ENCODE measurements at places on chromosomes 1 and 21.
A peak's percentile ranks its signal among the peaks of the same experiment; 100 is the strongest.

GRCh38 chr1:199029401-199029800, 390.6 kb downstream of the PTPRC start:
- DNase-seq, result no peak

DNA sequence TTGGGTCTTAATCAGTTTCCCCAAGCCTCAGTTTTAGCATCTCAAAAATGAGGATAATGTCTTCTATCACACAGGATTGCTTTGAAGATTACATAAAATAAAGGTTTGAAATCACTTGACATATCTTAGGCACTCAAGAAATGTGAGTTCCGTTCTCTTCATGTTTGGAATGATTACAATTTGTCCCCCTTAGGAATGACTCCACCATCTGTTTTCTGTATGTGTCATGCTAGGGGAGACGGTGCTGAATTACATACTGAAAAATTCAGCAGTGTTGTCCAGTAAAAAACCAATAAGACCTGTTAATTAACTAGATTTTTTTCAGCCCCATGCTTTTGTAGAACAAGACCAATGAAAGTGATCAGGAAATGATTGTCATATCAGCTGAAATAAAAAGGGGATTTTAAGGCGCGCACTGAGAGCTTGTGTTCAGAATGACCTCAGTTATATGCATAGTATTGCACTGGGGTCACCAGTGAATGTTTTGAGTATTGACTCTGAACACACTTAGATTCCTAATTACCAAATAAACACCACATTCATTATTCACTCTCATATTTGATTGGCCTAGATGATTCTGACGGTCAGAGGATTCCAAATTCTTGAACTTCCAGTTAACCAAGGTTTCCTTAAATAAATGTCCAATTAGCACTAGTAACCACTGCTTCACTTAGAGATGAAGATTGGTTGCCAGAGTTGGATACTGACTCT, 114.5 kb upstream of the KCNK2 start:
- DNase-seq, result no peak

DNA sequence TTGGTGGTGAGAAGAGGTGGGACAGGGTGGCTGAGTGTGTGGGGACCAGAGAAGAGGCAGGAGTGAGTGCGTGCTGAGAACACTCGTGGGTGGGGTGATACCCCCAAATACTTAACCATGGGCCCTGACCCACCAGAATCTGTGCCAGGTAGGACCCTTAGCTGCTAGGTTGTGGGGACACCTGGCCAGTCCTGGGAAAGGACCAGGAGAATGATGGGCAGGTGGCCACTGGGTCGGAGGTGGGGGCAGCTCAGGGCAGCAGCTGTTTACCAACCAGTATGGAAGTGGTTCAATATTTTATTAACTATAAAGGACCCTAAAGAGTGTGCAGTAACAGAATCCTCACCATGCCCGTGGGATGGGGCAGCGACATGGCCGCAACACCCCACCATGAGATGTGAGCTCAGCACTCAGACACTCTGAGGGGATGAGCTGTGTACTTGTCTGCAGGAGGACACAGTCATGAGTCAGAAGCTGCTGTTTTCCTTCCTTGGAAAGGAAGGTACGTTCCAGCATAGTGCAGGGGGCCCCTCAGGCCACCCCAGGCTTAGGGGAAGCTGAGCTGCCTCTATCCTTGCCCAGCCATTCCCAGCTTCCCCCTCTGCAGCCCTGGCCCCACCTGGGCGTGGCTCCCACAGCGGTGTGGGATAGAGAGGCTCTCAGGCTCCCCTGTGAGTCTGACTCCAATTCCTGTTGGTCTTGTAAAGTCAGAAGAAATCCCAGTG, 25.4 kb downstream of the TEX35 start:
- DNase-seq, result no peak

- no peak for DNase-seq
These were observed 90.4 kb downstream of the DHRS3 start for GRCh38 chr1:12527564-12527963.

DNA sequence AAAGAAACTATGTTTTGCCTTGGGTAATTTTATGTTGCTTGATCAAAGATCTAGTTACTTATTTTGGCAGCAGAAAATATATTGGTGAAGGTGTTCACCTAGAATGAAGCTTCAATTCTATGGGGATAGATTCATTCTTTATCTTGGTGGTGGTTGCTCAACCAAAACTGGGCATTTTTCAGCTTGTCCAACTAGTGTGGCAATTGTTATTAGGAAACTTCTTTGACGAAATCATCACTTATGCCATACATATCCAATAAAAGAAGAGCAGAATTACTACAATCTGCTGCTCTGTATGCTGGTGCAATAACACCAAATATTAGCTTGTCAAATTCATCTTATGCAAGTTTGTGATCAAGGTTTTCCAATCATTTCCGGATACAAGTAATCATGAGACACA, 26.8 kb upstream of the TMPRSS15 start:
- no peak for DNase-seq

- no peak for DNase-seq
These were observed 478.2 kb upstream of the VAMP3 start for GRCh38 chr1:7292714-7293419.

- no peak for DNase-seq
These were observed 569.6 kb upstream of the ADGRL2 start for GRCh38 chr1:81230983-81231728.

DNA sequence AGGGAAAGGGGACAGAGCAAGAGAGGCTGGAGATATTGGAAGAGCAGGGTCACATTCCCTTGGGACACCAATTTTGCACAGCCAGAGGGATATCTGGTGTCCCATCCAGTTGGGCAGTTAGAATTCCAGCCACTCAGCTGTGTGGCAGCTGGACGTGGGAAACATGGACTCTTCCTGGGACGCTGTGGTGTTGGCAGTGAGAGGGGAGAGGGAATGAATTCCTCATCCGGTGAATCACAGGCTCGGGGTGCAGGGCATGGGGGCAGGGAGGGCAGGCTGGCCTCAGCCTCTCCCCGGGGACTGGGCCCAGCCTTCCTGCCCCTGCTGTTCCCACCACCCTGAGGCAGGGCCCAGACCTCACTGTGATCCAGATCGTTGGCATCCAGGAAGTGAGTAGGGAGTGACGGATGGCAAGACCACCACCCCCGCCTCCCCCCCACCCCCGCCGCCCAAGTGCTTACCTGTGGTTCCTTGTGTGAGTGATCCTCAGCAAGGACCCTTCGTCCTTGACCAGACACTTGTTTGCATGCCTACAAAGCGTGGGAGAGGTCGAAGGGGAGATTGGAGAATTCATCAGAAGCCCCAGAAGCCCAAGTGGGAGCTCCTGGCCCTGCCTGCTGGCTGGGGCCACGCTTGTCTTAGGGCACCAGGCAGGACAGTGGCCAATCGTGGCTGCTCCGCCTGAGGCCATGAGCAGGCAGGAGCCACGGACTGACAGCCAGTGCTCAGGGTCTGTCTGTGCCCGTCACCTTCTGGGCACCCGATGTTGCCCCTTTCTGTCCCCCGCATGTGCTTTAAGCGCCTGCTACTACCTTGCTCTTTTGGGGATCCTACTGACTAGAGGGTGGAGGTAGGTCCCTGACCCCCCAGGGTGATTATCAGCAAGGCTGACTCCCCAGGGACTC, 8.7 kb downstream of the WNT3A start:
- no peak for DNase-seq

DNA sequence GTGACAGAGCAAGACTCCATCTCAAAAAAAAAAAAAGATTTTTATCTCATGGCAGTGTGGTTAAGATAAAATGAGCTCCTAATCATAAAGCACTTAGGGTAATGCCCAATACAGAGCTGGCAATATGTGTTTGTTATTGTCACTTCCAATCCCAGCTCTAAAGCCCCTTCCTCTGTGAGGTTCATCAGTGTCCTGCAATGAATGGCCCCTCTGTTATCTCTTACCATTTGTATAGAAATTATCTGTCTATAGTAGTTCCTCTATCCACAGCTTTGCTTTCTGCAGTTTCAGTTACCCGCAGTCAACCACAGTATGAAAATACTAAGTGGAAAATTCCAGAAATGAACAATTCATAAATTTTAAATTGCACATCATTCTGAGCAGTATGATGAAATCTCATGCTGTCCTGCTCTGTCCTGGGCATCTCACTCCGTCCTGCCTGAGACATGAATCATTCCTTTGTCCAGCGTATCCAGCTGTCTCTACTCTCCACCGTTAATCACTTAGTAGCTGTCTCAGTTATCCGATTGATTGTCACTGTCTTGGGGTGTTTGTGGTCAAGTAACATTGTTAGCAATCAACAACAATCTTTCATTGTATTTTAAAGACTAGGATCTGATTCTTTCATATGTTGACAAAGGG, 50.2 kb upstream of the DNAH14 start:
- no peak for DNase-seq

GRCh38 chr1:53330819-53331218, 2.9 kb upstream of the LRP8 start:
- DNase-seq, result no peak

DNA sequence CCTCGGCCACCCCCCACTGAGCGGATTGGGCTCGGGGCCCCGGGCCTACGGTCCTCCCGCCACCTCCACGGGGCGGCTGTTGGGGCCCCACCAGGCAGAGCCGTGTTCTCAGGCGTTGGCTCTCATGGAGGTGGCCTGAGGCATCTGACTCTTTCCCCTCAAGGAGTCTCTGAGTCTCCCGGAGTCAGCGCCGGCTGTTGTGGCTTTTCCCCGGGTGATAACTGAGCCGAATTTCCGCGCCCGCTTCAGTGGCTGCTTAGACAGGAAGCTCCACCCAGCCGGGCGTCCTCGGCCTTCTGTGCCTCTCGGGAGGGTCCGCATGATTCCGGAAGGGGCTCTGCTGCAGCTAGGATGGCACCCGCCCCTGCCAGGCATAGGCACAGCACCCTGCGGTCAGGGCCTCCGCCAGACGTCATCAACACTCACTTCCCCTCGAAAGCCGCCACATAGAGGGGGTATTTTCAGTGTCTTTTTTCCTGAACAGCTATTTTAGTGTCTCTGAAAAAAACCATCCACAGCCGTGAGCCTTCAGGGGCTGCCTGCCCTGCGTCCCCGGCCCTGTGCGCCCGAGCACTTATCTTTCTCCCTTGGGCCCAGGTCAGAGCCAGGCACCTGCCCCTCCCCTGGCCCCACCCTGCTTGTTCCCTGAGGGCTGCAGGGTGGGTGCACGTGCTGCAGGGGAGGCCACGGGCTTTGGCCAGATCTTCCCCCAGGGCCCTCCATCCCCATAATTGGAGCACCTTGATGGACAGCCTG, 72.9 kb downstream of the SKI start:
- no peak for DNase-seq

DNA sequence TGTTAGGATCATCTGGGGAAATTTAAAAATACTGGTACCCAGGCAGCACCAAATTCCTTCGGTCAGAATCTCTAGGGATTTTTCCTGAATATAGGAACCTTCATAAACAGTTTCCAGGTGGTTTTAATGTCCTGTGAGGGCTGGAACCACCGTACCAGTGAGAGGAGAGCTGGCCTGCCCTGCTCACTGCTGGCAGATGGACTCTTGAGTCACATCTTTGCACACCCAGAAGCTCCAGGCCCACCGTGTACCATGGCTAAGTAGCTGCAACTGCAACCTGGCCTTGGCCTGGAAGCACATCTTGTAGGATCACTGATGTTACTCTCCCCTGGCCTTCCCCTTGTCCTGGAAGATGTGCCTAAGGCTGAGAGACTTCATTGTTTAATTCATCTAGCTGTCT, 181.5 kb downstream of the DISC1 start:
- no peak for DNase-seq

GRCh38 chr1:246534114-246534513, 27.0 kb upstream of the SMYD3 start:
- no peak for DNase-seq

DNA sequence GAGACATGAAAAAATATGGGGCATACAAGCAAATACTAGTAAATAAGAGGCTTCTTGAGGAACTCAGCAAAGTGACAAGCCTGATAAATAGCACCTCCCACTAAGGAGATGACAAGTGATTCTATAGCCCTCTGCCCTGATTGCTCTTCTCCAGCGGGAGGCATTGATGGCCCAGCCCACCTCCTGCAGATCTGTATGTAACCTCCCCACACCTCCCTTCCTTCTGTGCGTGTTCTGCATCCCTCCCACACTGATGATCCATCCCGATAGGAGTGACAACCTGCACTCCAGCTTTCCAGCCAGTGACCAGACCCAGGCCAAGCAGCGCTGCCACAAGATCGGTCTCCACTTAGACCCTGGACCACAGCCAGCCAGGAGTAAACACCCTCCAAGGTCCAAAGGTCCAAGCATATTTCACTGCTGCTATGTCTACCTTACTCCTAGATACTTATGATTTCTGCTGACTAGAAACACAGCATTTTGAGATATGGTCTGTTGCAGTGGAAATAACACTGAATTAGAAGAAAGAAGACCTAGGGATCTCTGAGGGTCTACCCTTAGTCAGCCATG, 176.1 kb downstream of the BRINP2 start:
- DNase-seq, result no peak

DNA sequence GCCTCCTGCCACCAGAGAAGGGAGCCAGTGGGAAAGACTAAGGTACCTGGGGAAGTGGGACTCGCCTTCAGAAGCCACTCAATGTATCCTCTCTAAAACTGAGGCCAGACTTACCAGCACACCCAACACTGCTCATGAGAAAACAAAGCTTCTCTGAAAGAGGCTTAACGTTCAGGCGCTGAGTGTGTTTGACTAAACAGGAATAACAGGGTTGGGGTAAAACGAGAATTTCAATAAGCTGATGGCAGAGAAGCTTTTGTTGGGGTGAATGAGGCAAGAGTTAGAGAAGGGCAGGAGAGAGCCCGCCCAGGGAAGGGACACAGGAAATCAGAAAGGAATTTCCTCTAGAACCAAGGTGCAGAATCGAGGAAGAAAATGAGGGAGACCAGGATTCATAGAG, 1.7 kb upstream of the SPRR3 start:
- DNase-seq, result no peak

- DNase-seq, result no peak
These were observed 557 bp downstream of the CLCNKA start for GRCh38 chr1:16022393-16022792.

DNA sequence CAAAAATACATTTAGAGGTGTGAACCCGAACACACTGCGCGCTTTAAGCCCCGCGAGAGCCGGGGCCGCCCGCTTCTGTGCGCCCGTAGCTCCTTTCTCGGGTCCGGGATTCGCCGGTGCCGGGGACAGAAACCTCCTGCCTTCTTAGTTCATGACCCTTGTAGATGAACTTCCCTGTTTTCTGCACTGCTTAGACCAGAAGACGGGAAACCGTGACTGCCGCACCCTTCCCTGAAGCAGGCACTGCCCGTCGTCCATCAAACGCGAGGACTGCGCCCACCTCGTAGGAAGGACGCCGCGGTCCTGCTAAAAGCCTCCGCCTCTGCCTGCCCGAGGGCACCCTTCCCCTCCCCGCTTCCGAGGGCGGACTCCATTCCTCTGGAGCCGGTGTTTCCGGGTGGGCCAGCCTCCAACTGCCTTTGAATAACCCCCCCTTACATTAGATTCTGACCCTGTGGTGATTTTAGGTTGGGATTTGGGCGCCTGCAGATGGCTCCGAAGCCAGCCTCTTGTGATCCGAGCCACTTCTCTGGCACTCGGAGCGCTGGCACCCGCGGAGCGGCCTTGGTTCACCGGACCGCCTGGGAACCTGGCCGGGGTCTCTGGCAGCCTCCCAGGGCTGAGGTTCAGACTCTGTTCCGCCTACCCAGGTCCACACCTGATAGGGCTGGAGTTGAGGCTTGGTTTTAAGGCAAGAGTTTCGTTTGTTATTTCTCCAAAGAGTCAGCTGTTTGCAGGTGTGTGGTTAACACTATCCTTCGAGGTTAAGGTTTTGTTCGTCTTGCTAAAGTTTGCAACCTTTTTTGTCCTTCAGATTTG, 1.2 kb upstream of the PTTG1IP start:
- peak; percentile 92 for DNase-seq
